ENCODE measurements at places on chromosomes 13 and 19.

DNA sequence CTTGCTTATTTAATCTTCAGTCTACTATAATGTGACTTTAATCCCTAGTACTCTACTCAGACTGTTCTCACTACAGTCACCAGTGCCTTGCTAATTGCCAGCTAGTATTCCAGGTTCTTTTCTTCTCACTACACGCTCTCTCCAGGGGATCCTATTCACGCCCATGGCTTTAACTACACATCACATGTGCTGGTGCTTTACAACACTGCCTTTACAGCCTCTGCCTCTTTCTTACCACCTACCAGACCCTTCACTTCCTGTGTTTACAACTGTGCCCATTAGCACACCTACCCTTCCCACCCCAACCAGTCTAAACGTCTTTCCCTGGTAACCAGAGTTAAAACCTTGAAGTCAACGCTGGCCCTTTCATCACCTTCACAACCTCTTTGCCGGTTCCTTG, 249.5 kb downstream of the DNAJC15 start:
- no peak for DNase-seq

DNA sequence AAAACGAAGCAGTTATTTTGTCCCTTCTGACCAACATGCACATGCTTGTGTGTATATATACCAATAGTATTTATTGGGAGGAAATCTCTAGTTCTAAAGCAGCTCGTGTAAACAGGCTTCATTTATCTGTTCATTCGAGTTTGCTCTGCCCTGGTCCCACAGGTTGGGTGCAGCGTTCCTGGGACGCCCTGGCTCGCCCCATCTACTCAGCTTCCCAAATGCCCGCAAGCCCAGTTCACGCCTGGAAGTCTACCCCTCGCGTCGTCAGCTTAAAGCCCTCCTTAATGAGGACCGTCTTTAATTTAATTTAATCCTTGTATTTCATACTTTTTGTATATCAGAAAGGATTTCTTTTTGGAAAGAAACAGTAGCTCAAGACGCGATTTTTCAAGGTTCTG, 604 bp downstream of the THSD1 start:
- no peak for DNase-seq

DNA sequence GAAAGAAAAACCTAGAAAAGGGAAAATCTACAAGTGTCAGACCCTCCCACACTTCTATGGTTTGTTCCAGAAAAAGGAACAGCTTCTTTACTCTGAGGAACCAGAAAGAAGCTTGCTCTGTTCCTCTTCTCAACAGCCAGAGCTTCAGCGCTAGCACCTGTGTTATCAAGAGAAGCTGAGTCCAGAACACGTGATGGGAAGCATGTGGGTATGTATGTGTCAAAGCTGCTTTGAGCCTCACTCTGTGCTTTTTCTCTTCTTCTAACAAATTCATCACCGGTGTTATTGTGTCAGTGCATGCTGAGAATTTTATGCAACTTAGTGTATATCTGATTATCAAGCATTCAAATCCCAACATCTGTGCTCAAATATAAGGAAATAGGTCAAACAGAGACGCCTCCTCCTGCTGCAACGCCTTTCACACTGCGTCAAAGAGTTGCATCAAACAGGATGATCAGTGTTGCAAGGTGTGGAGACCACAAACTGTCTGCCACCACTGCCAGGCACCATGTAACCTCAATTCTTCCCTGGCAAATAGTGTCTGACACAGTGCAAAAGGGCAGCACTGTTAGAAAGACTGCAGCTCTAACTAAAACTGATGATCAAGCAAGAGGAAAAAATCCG, 83.9 kb downstream of the LRRC63 start:
- DNase-seq: peak; percentile 2

- no peak for DNase-seq
Observed at GRCh38 chr13:98172590-98173422, 4.3 kb downstream of the RNF113B start.

GRCh38 chr19:10450853-10451609, 30.7 kb downstream of the PDE4A start:
- no peak for DNase-seq

- DNase-seq: no peak
Observed at GRCh38 chr13:51147732-51148131, 36.7 kb upstream of the C13orf42 start.

DNA sequence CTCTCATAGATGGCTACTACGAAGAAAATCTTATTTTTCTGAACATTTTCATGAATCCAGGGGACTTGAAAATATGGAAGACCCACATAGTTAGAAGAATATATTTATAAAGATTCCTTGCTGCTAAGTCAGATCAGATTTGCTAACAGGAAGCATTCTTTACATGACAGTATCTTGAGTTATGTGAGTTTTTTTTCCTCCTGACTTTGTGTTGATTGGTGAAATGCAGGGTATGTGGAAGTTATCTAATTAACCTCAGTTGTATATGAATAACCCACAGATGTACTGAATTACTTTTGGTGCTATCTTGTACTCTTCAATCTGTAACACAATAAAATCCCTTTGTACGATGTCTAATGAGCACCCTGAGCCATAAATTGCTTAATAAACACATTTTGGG, 53.8 kb downstream of the ESD start:
- no peak for DNase-seq

DNA sequence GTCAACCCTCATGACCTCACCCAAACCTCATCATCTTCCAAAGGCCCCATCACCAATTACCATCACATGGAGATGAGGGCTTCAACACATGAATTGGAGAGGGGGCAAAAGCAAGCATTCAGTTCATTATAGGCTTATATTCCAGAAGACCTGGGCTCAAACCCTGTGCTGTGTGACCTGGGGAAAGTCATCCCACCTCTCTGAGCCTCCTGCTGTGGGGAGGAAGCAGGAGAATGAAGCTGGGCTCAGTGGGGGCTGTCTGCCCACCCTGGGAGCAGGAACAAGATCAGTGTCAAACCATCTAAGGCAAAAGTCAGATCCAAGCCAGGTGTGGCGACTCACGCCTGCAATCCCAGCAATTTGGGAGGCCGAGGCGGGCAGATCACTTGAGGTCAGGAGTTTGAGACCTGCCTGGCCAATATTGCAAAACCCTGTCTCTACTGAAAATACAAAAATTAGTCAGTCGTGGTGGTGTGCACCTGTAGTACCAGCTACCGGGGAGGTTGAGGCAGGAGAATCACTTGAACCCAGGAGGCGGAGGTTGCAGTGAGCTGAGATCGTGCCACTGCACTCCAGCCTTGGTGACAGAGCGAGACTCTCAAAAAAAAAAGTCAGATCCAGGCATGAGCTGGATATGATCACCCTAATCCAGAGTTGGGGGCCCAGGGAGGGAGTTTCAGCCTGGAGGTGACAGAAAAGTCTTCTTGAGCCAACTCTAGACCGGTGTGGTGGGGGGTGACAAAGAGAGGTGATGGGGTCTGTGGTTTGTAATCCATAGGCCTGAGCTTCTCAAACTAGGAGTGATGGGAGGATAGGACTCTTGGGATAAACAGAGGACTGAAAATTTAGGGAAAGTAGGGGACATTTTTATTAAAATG, 1.6 kb upstream of the TPM4 start:
- no peak for DNase-seq

GRCh38 chr19:41997121-41997850, 3.3 kb upstream of the ATP1A3 start:
- DNase-seq: peak; percentile 7

DNA sequence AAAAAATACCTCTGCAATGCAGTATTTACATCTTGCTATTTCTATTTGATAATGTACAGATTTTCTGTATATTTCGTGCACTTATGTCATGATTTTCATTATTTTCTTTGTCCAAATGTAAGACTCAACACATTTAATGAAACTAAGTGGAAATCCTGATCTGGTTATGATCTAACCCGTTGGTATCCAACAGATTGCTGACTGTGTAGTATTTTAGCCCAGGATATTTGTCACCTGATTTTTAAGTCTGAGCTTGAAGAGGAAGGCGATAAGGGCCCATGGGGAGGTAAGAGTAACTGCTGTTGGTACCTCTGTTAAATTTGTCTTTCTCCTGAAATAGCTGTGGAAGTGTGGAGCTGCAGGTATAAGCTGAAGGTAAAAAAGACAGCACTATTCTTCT, 45.3 kb downstream of the WASF3 start:
- no peak for DNase-seq

- peak; percentile 16 for DNase-seq
Observed at GRCh38 chr19:460877-461720, at the start of gene SHC2. SHC2 (minus strand) TSS chr19:461033; CDS start chr19:460996, 37 bp downstream.

GRCh38 chr13:102907886-102908515, 62.2 kb downstream of the ERCC5 start:
- no peak for DNase-seq

GRCh38 chr13:60583911-60584753, 187.1 kb downstream of the TDRD3 start:
- no peak for DNase-seq

DNA sequence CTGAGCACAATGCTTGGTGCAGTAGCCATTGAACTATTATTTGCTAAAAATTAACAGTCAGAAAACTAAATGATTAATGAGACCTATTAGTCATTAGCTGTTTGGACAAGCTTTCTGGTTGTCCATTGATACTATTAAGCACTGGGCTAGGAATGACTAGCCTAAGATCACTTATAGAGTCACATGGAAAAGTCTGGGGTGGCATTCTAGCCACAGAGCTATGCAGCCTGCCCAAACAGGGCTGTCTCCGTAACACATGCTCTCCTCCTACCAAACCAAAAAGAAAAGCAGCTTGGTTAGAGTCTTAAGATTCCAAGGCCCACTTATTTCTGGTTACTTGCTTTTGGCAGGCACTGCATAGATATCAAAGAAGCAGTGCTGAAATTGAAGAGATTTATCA, 193.5 kb upstream of the NBEA start:
- no peak for DNase-seq

DNA sequence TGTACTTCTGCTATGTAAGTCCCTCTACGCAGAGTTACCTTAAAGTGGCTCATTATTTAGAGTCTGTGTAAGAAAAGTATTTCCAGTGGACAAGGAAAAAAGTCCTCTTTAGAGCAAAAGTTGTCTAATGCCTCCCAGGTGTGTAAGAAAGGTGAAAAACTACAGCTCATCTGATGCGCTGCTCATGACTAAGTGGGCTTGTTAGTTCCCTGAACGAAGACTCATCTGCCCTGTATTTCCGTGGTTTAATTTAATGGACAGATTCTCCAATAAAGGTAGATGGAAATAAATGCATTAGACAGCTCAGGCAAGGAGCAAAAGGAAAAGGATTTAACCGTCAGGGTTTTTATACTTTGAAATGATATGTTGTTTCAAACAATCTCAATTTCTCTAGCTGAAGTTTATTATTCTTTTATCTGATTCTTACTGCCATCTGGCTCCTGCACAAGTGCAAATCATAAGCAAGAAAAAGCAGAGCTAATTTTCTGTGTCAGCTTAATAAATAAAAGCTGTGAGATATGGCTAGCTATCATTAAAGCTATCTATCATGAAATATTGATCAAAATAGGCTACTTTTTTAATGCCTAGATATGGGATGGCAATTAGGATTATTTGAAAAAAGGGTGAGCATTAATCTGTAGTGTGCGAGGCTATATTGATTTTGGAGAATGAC, 73.7 kb upstream of the PCDH9 start:
- no peak for DNase-seq

GRCh38 chr13:33544308-33544707, 258.8 kb upstream of the STARD13 start:
- DNase-seq: no peak

DNA sequence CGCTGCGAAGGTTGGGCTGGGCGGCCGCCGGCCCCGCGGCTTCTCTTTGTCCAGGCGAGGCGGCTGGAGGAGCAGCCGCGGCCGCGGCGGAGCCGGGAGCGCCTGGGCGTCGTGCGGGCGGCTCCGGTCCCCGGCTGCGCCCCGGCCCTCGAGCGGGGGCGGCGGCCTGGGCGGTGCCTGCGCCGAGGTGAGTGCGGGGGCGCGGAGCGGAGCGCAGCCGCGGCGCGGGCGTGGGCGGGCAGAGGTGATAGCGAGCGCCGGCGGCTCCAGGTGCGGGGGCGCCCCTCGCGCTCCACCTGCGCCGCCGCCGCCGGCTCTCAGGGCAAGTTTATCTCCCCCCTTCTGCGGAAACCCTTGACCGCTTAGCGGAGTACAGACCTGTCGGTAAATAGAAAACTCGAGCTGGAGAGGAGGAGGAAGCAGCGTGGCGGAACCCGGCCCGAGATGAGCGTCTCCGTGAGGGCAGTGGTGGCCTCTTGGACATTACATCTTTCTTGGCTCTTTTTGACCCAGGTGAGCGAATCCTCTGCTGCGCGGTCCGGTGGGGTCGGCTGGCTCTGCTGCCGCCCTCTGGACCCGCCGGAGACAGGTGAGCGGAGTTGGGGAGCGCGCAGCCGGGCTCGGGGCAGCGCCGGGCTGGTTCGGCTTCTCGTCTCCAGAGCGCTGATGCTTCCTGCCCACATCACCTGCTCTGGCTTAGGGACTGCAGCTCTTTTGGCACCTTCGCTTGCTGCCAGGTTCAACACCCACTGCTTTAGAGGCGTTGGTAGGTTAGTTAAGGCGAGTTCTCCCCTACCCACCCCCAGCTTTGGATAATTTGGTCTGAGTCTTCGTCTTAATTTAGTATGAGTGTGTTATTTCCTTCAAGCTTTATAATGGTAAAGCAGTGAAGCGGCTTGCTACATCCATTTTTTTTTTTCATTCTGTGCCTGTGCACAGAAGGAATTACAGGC, at the start of gene MTUS2:
Gene MTUS2 (plus strand): TSS at position 241 of the 953 bp plus-strand sequence.
- no peak for DNase-seq

DNA sequence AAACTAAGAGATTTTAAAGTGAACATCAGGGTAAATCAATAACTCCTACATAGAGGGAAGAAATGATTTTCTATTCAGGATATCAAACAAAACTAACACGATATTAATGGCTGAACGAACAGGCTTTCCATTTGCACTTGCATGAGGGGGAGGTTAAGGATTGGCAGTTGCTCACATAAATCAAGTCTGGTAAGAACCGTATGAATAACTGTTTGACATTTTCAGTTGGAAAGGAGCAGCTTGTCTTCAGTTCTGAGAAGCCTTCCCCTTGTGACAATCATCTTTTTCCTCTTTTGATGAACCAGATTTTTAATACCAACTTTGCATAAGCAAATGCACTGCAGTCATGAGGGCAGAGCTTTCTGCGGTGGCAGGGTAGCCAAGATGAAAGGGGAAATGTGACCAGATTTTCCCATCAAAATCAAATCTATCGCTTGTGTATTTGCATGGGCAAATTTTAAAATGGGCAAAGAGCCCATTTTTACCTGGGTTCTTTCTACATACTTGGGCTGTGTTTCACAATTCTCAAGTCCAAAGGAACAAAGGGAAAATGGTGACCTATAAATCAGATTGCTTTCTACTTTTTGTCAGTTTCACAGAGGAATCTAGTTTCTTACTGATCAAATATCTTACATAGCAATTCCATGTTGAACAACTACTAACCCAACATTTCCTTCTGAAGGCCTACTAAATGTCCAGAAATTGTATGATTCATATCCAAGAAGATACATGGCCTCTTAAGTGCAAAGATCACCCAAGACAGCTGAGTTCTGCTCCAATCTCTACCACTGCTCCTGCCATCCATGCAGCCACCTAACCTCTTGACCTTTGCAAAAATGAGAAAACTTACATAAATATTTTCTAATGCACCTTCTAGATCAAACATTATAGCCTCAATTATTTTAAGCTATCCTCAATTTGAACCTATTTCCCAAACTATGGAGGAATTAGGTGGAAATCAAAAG, 249.6 kb downstream of the OXGR1 start:
- no peak for DNase-seq

- no peak for DNase-seq
Observed at GRCh38 chr19:4524808-4525562, 6.7 kb upstream of the PLIN4 start.

GRCh38 chr13:39297664-39298171, 259.5 kb downstream of the NHLRC3 start:
- no peak for DNase-seq

- DNase-seq: no peak
Observed at GRCh38 chr19:5905114-5905778, 574 bp downstream of the VMAC start.
